Suppressor macrophage treated with lipopolysaccharide for 1 hour (primary cell): ENCODE measurements at places on chromosomes 6 and 20.

DNA sequence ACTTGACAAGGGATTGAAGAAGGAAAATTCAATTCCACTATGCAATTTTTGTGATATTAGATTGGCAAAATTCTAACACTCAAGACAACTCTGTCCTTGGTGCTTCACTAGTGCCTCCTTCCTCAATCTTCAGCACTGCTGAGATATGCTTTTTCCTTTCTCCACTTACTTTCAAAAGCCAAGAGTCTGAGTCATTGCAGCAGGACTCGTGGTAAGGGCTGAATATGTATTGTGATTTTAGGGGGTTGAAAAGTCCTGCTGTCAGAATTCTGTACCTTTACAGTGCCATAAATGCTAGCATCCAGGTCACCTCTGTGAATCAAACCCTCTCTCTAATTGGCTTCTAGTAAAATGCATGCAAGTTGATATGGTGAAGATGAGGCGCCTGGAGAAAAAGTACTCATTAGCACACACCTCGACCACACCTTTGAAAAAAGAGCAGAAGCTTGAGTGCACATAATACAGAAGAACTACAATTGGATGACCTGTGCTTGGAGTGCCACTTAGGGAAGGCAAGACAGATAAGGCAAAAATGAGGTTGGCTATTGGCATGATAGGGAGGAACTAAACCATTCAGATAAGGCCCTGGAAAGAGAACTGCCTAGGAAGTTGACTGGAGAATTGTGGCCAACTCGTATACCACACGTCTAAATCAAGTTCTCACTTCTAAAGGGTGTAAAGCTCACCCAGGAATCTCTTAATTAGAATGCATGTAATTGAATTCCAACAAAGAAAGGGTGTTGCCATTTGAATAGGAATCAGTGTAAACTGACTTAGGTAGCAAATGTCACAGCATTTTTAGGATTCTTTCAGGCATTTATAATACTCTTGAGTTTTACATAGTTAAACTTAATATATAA, 43.6 kb upstream of the FAM83B start:
- DNase-seq, result no peak

GRCh38 chr6:167974640-167975344, 22.7 kb upstream of the KIF25 start:
- DNase-seq, result no peak

DNA sequence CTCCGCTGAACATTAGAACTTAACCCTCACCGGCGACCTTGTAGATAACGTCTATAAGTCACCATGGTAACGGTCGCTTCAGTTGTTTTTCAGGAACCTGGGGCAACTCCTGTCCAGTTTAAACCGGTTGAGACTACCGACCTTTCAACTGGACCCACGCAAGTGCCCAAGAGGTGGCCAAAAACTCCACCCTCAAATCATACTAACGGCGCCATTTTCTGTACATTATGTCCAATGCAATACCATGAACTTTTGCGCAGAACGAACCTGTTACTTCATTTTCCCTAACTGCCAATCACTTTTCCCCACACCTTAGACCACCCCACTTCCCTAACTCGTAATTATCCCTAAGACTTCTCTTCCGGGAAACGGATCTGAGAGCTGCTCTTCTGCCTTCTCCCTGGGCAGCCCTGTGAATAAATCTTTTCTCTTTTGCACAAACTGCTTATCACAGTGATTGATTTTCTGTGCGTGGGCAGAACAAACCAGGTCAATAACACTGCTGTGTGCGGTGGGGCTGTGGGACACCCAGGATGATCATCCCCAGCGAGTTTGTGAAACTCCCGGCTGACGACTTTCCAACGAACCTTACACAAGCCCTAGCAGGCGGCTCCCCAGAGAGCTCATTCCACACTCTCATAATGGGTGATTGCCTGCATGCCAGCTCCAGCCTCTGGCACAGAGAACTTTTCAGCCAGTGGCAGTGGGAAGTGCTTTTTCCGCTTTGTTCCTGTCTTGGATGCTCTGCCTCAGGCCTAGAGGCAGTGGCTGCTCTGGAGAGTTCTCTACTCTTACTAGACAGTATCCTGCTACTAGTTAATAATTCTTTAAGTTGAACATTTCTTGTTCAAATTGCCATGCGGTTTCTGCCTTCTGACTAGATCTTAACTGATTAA, 28.6 kb downstream of the GPX5 start:
- DNase-seq, result no peak

- peak; percentile 91 for DNase-seq
Observed at GRCh38 chr6:73854998-73855718, 159.2 kb downstream of the CD109 start.

- DNase-seq, result no peak
Observed at GRCh38 chr6:75204959-75205775, 686 bp downstream of the COL12A1 start.

DNA sequence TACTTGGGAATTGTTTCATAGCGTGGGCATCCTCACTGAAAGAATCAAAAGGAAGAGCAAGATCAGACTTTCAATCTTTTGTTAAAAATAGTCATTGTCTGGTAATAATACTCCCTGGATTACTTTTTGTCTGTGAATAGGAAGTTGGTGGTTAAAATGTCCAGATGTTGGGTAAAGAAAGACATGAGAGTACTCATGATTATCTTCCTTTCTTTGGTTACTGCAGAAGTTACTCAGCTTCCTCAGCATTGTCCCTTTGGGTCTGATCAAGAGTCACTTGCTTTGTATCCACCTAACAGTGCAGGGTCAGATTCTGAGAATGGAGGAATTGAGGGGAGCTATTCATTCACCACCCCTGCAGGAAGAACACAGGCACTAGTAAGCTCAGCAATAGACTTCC, 54.6 kb downstream of the RIN2 start:
- peak; percentile 41 for DNase-seq

- no peak for DNase-seq
Observed at GRCh38 chr6:111625461-111626391, 20.0 kb upstream of the TRAF3IP2 start.

- DNase-seq, result no peak
Observed at GRCh38 chr20:42958367-42959069, 231.2 kb downstream of the PTPRT start.

DNA sequence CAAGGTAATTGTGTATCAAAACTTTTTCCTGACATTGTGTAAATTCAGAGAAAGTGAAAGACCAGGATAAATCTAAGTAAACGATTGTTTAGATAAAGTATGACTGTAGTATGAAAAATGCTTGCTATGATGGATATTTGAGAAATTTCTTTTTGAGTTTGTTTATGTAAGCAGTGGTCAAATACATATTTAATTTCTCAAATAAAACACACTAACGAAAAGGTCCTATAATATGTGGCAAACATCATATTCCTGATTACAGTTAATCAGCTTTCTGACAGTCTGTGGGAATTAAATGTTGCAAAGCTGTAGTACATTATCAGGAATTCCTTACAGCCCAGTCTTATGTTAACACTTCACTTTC, 636.9 kb downstream of the MMUT start:
- no peak for DNase-seq
